NCI-H1092 (cell line): ENCODE measurements at places on chromosomes 12 and 14.

- DNase-seq, result no peak
Observed at GRCh38 chr12:25438638-25439037, 114.4 kb downstream of the LMNTD1 start.

- DNase-seq, result no peak
Observed at GRCh38 chr14:88468406-88468805, 82.9 kb downstream of the SPATA7 start.

- no peak for DNase-seq
Observed at GRCh38 chr12:116278279-116278626, 760 bp upstream of the MED13L start.

- no peak for DNase-seq
Observed at GRCh38 chr14:37241198-37241597, 43.5 kb downstream of the MIPOL1 start.

DNA sequence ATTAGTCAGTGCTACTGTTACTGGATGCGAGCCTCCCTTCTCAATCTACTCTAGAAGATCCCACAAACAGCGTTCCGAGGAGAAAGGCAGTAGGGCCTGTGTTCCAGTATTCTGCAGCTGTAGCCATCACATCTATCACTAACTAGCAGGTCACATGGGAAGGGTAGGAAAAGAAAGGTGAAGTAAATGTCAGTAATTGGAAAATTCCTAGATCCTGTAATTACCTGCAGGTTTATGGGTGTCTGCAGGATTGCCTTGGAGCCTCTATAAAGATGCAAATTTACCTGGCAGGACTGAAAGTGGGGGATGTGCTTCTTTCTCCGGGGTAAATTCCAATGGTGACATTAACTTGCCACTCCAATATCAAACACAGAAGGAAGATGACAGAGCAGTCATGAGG lies 77.8 kb downstream of the FERMT2 start:
- DNase-seq, result no peak

DNA sequence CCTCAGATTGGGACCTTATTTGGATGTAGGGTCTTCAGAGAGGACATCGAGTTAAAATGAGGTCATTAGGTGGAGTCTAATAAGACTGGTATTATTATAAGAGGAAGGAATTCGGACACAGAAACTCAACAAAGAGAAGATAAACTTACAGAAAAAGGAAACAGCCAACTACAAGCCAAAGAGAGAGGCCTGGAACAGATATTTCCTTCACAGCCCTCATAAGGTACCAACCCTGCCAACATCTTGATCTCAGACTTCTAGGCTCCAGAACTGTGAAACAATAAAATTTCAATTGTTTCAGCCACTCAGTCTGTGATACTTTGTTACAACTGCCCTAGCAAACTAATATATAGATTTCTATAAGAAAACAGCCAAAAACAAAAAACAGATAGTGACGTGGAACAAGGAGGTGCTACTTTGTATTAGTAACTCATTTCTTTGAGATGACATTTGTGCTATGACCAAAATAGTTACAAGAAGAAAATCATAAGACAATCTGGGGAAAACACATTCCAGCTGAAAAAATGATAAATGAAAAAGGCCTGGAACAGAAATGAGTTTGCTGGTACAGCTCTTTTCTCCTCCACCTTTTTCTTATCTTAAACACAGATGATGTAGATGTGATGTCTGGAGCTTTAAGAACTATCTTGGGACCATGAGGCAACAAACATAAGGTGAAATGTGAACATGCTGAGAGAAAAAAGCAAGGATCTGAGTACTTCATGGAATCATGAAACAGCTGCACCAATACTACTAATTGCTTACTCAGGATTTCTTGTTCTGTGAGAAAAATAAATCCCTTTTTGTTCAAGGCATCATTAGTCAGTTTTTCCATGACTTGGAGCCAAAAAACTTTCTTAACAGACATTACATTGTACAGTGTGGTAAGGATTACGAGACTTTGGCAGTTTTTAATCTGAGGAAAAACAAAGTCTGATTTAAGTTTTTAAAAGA lies 243.2 kb downstream of the ANO6 start:
- no peak for DNase-seq

DNA sequence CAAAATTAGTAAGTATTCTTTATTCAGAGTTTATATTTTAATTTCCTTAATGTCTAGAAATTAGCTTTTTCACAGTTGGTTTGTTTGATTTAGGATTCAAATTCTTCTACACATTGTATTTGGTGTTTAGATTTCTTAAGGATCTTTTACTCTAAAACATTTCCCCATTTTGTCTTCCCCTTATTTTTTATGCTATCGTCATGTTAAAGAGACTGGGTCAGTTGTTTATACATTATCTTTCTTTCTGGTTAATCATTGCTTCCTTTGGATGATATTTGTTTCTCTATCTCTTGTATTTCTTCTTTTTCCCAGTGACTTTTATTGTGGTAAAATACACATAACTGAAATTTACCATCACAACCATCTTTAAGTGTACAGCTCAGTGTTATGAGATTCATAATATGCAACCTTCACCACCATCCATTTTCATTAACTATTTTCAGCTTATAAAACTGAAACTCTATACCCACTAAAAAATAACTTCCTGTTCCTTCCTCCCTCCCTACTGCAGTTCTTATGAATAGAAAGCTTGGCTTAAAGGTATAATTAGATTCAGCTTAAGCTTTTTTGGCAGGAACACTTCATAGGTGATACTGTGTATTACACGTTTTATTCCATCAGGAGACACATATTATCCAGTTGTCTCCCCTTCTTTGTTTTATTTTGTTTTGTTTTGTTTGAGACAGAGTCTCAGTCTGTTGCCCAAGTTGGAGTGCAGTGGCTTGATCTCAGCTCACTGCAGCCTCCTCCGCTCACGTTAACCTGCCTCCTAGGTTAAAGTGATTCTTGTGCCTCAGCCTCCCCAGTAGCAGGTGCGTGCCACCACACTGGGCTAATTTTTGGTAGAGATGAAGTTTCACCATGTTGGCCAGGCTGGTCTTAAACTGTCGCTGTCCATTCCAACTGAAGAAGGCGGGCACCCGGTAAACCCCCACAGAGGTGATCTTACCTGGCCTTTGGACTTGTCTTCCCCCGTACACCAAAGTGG lies 45.0 kb downstream of the NOPCHAP1 start:
- no peak for DNase-seq

DNA sequence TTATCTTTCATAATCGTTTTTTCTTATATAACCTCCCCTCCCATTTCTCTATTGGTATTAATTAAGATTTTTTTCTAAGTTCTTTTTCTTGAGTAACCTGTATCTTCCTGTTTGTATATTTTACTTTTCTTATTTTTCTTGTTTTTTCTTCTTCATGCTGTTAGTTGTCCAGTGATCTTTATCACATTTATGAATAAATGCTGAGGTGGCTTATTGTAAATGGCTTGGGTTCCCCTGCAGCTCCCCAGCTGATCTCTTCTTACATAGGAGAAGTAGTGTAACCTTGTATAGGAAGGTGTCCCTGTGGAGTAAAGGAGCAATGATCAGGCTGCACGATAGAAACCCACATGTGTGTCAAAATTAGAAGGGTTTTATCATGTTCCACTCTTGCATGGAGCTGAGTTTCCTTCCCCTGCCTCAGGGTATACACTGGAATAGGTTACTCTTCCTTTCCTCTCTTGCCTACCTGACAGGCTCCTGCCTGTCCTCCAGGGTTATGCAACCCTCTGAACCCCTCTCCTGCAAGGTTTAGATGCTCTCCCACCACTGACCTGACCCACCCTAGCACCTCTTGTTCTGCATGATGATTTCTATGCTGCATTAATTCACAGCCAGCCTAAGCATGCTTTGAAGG lies 334.8 kb upstream of the RGS6 start:
- DNase-seq, result no peak

DNA sequence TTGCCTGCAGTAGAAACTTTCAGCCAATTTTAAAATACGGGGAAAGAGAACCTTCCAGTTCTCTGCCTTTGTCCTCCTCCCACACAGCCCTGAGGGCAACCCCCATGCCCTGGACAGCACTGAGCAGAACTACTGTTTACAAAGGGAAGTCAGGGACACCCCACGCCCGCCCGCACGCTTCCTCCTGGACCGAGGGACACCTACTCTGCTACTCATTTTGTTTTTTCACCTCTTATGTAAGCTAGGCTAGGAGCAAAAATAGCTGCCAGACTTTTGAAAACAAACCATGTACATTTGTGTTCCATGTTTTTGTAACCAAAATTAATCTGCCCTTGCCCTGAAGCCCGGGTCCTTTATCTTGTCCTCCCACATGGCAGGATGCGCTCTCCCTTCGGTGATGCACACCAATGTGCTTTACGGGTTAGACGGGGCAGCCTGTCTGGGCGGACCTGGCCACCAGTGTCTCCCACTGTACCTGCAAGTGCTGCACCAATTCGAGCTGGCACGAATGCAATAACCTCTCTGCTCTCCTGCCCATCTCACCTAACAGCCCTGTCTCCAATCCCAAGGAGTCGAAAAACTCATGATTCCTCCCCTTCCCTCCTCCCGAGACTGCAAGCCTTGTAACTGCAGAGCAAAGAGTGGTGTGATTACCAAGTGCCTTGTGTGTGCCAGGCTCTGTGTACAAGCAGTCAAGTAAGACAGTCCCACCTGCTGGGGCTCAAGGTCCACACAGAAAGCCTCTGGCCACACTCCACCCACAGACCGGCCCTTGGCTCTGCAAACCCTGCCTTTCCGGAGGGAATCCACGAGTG lies 85.2 kb downstream of the CCDC88C start:
- no peak for DNase-seq

DNA sequence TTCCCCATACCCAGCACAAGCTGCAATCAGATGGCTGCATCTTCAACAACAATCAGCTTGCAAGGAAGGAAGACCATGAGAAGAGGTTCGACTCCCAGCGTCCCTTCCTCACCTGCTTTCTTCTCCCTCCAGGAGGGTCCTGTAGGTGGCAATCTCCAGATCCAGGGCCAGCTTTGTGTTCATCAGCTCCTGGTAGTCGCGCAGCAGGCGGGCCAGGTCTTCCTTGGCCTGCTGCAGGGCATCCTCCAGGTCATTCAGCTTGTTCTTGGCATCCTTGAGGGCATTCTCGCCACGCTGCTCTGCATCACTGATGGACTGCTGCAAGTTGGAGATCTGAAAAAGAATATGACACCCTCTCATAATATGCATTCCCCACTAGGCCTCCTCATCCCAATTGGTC lies 4.0 kb downstream of the KRT1 start:
- DNase-seq, result no peak

- DNase-seq, result peak; percentile 3
Observed at GRCh38 chr12:12081836-12082497, 11.2 kb downstream of the BCL2L14 start.

GRCh38 chr14:95192311-95192710 lies 35.0 kb upstream of the DICER1 start:
- DNase-seq, result no peak

- DNase-seq, result no peak
Observed at GRCh38 chr12:129927316-129927900, 23.6 kb upstream of the TMEM132D start.

DNA sequence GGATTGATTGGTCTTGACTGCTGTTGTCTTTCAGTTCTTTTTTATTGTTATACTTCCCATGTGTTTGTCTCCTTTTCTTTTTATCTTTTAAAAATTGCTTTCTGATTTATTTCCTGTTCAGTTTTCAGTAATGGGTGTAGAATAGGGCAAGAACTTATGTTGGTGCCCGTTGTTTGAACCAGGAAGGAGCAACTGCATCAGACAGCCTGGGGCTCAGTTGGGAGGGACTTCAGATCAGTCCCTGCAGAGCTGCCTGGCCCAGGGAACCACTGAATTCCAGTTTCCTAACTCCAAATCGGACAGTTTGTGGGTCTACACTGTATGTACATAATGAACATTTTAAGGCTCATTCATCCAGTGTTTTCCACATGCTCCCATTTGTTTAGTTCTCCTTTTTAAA lies 64.9 kb downstream of the FBXO34 start:
- DNase-seq, result no peak

DNA sequence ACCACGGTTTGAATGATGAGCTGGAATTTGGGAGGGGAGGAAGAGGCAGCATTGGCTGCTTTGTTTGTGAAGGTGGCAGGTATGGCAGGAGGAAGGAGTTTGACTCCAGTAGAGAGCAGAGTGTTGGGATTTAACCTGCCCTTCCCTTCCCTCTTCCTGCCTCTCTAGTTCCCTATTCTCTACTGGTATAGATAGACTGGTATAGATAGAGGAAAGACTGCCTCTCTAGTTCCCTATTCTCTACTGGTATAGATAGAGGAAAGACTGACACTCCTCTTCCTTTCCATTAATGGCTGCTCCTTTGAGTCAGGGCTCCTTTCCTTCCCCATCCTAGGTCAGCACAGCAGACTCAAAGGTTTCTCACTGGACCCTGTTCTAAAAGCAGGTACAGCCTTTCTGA lies 8.4 kb upstream of the SYCP3 start:
- no peak for DNase-seq

DNA sequence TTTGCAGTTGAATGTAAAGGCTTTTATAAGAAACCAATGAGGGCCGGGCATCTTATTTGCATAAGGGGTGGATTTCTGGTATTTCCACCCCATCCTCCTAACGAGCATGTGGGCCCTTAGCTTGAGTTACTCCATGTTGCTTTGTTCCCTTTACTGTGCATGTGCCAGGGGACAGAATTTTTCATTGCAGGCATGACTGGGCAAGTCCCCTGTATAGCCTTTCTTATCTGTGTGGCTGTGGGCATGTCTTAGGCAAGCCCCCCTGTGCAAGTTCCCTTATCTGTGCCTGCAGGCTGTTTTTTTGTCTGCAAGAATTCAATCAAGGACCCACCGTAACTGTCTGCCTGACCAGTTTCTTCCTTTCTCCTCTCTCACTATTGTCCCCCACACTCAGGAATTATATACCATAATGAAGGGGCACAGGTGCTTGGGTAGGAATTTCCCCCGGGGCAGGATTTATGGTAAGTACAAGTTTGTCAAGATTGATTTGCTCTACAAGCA lies 152.2 kb upstream of the CNOT2 start:
- no peak for DNase-seq

- no peak for DNase-seq
Observed at GRCh38 chr14:106044949-106045596, 518.7 kb downstream of the TMEM121 start.

GRCh38 chr12:47811581-47812484 lies 7.9 kb downstream of the HDAC7 start:
- DNase-seq, result no peak

- no peak for DNase-seq
Observed at GRCh38 chr14:53703457-53703856, 253.2 kb downstream of the BMP4 start.

DNA sequence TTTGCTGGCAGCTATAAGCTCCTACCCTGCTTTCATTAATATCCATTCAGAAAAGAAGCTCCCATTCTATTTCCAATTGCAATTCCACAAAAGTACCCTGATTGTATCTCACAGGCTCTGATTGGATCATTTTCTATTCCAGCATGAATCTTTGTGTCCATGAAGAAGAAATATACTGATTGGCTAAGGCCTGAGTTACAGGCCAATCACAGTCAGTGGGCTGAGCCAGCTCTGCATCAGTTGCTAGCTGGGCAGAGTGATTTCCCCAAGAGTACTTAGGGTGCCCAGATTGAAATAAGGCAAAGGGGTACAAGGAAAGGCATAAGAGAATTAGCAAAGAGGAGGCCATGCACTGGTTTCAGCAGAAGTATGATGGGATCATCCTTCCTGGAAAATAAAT lies 14.4 kb downstream of the ART4 start:
- no peak for DNase-seq

GRCh38 chr12:51108136-51108535 lies 24.7 kb upstream of the CSRNP2 start:
- no peak for DNase-seq

GRCh38 chr12:61860451-61860850 lies 399.8 kb upstream of the USP15 start:
- no peak for DNase-seq
